ENCODE measurements at places on chromosomes 5 and 9.

DNA sequence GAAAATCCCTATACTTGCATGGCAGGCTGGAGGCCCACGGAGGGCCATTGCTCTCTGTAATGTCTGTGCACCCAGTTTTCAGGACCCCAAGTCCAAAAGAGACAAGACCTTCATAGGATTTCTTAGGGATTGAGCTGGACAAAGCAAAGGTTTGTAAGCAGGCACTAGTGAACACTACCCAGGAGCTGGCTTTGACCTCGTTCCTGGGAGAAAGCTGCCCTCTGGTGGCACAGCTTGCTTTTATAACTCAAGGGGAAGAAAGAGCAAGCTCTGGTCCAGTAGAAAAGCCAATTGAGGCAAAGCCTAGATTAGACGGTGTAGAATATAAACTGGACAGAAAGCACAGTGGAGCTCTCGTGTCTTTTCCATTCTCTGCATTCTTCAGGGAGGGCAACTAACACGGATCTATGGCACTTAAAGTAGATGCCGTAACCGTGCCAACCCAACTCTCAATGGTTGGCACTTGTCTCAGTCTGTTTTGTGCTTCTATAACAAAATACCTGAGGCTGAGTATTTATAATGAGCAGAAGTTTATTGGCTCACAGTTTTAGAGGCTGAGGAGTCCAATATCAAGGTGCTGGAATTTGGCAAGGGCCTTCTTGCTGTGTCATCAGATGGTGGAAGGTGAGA is 7.9 kb downstream of the GABRP start:
- peak; percentile 73 for DNase-seq

- no peak for DNase-seq
These were observed 3.7 kb downstream of the IL17B start for GRCh38 chr5:149375434-149375833.

GRCh38 chr9:79242489-79242888 is 329.3 kb upstream of the TLE4 start:
- DNase-seq = no peak

- no peak for DNase-seq
These were observed 11.8 kb upstream of the UBE2QL1 start for GRCh38 chr5:6436715-6437331.

GRCh38 chr5:143316844-143317631 is 86.4 kb downstream of the NR3C1 start:
- no peak for DNase-seq

GRCh38 chr5:148853868-148854267 is 27.5 kb downstream of the ADRB2 start:
- no peak for DNase-seq

DNA sequence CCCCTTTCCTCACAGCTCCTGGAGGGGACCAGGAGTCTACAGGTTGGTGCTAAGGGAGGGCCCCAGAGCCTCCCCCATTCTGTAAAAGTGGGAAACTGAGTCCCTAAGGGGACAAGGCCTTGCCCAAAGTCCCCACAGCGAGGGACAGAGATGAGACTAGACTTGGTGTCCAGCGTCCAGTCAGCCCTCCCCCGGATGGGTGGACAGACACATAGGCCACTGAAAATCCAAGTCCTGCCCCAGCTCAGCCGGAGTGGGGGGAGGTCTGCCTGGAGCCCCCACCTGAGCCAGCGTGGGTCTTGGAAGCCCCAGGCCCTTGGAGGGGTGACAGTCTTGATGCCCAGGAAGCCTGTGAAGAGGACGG is 5.2 kb downstream of the BARHL1 start:
- no peak for DNase-seq

GRCh38 chr5:65263321-65263720 is 218.4 kb downstream of the ADAMTS6 start:
- no peak for DNase-seq

- DNase-seq = no peak
These were observed 3.6 kb upstream of the TRIM41 start for GRCh38 chr5:181219262-181220177.

DNA sequence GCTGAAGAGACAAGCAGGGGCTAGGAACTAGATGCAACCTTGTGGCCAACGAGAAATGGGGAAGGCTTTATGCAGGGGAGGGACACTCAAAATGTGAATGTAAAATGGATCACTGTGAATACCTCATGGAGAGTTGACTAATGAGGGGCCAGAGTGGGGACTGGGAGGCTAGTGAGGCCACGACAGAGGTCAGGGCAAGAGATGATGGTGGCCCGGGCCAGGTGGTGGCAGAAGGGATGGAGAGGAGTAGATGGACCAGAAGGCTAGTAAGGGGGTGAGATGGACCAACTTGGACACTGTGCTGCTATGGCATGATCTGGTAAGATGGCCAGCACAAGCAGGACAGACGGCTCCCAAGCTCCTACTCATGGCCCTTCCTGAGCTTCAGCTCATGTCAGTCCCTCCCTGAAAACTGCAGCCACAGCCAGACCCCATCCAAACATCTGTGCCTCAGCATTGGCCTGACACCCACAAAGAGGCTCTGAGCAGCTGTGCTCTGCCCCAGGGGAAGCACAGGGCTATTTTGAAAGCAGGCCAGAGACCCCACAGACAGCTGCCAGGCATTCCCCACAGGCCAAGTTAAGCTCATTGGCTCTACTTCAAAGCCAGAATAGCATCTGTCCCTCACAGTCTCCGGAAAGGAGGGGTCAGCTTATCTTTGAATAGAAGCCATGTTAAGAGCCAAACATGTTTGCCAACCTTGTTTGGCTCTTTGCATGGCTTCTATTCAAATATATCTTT is 22.1 kb downstream of the P4HA2 start:
- DNase-seq = no peak

DNA sequence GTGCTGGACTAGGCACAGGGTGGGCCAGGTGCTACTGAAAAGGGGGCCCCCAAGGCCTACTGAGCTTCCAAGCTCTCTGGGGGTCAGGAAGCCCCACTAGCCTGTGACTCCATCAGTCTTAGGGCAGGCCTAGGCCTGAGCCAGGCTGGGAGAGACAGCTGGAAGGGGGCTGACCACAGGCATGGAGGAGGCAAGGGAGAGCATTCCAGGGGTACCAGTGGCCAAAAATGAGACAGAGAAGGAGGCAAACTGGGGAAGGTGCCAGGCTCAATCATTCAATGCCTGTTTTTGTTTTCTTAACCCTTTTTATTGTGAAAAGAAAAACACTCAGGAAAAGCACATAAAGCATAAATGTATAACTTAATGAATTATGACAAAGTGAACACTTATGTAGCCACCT is 26.2 kb upstream of the TCF7 start:
- no peak for DNase-seq

DNA sequence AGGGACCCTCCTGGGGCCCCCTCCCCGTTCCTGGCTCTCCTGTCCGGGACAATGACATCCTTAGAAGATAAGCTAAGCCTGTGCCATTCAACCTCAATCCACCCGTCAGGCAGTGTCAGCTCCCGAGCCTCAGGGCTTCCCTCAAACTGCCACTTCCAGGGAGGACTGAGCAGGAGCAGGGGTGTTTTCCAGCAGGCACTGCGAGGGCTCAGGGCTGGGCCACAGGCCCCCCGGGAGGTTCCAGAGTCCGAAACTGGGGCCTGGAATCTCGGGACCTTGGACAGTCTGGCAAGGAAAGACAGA is 26.2 kb downstream of the LHX3 start:
- no peak for DNase-seq

GRCh38 chr9:29416204-29416603 is 1842.9 kb upstream of the C9orf72 start:
- DNase-seq = no peak

- DNase-seq = no peak
These were observed 352.1 kb upstream of the CDH18 start for GRCh38 chr5:20340126-20340525.

DNA sequence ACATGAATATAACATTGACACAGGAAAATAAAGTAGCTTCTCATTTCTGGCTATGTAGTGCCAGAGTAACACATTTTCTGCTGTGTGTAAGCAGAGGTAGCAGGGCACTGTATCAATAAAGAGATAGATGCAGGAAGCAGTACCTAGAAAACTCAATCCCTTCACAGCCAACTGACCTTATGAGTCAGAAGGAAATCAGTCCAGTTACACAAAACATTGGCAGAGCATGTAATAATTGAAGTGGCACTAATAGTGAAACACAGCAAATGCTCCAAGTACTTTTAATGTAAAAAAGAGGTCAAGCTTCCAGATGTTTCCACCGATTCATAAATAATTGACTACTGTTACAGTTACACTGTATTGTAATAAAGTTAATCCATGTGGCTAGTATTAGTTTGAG is 706.6 kb downstream of the EFNA5 start:
- DNase-seq = peak; percentile 55

DNA sequence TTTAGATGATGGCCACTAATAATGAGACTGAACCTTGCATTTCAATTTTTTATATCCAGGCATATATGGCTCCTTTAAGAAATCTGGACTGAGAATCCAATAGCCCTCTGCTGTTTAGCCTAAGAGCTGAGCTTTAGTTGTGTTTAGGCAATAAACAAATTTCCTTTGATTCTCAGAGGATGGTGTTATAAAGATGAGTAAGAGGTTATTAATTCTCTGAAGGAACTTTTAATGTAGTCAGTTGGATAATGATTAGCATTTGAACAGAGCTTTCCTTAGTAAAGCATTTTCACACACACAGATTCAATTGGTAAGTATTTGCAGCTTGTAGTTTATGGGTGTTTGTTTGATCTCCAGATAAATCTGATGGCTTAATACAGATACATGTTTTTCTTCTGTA is 149.6 kb downstream of the PRR16 start:
- DNase-seq = no peak

- DNase-seq = no peak
These were observed 139.8 kb upstream of the COL5A1 start for GRCh38 chr9:134501761-134502265.

GRCh38 chr5:71631070-71631469 is 43.9 kb downstream of the MCCC2 start:
- DNase-seq = no peak

GRCh38 chr5:112310746-112311145 is 108.3 kb downstream of the EPB41L4A start:
- DNase-seq = no peak

GRCh38 chr9:5999443-6000101 is 15.9 kb downstream of the RANBP6 start:
- no peak for DNase-seq

GRCh38 chr9:133371261-133371711 is 4.6 kb downstream of the SURF4 start:
- DNase-seq = peak; percentile 18

DNA sequence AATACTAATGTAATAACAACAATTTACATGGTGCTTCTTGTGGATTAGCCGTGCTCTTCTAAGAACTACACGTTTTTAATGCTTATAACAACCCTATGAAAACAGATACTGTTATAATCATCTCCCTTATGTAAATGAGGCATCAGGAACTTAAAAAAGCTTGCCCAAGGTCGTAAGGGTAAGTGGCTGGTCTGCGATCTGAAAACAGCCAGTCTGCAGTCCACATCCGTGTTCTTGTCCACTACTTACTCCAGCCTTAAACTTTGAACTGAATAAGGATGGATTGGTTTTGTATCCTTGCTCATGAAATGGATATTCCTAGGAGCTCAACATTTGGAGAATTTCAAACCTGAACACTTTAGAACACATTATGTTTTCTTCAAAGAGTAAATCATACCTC is 26.7 kb downstream of the PAM start:
- DNase-seq = no peak

DNA sequence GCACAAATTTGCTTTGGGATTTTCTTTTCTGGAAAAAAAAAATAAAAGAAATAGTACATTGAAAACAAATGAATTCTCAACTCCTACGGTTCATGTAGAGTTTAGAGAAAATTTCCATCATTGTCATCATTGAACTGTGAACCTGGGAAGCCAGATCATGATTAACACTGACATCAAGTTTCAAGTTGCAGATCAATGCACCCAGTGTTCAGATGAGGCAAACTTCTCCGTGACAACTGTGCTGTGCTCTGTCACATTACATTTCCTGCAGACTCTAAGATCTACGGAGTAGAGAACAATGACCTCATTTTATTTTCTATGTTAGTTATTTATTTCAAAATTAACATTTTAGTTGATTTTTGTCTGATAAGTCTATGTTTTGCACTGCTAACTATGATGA is 99.7 kb downstream of the MAP1B start:
- DNase-seq = no peak

GRCh38 chr5:131112424-131112823 is 52.6 kb downstream of the HINT1 start:
- DNase-seq = no peak

DNA sequence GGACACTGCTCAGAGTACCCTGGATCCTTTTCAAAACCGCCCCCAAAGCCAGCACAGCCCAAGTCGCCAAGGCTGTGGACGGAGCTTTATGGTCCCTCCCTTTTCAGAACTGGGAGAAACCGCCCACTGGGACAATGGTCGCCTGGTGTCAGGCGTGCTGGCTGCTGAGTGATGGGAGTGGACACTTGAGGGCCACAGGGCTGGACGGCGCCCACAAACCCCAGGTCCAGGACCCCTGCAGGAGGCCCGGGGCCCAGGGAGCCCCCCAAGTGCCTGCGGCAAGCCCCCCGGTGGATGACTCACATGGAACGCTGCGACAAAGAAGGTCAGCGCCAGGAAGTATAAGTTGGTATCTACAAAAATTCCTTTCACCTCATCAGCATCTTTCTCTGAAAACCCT is 10.9 kb downstream of the CLPTM1L start:
- DNase-seq = no peak

DNA sequence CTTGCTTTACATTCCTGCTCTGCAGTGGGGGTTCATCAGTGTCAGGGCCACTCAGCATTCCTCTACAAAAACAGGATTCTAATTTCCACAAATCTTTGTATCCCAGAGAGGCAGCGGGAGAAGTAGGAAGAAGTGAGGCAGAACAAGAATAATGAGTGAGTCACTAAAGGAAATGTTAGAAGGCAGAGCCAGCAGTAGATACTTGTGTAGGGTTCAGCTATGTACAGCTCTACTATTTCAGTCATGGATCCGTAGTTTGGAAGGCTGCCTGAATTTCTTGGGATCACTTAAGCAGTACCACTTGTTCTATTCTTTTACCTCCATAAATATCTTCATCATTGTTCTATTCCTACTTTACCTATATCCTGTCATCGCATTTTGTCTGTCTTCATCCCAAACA is 246.3 kb upstream of the TLE4 start:
- peak; percentile 19 for DNase-seq

GRCh38 chr9:81964218-81965171 is 21.2 kb downstream of the SPATA31D3 start:
- no peak for DNase-seq

GRCh38 chr5:133902511-133903118 is 65.8 kb downstream of the C5orf15 start:
- no peak for DNase-seq

- DNase-seq = no peak
These were observed 894.9 kb upstream of the CTNND2 start for GRCh38 chr5:12799165-12799564.

- DNase-seq = peak; percentile 16
These were observed 628 bp downstream of the PPP2R2B start for GRCh38 chr5:146877783-146878475.

GRCh38 chr9:92738661-92739081 is 26.0 kb downstream of the BICD2 start:
- DNase-seq = peak; percentile 84

DNA sequence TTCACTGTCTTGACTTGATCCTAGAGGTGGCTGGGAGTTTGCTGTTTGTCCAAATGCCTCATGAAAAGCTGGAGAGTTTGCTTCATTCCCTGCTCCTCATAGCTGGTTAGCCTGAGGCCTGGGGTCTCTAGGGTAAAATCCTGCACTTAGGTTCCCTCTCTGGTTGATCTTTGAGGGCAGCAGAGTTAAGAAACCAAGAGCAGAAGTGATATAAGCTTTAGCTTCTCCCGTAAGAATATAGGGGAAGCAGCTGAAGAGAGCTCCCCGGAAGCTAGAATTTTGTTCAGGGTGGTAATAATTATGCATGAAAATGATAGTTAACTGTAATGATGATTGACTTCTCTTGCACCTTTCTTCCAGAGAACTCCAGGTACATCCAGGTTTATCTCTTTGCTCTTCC is 1.4 kb downstream of the FAM53C start:
- DNase-seq = no peak

All from epithelial cell of esophagus (primary cell).